Activated CD8-positive, alpha-beta memory T cell treated with anti-CD3 and anti-CD28 coated beads for 48 hours (primary cell): ENCODE measurements at places on chromosomes 1 and 21.

DNA sequence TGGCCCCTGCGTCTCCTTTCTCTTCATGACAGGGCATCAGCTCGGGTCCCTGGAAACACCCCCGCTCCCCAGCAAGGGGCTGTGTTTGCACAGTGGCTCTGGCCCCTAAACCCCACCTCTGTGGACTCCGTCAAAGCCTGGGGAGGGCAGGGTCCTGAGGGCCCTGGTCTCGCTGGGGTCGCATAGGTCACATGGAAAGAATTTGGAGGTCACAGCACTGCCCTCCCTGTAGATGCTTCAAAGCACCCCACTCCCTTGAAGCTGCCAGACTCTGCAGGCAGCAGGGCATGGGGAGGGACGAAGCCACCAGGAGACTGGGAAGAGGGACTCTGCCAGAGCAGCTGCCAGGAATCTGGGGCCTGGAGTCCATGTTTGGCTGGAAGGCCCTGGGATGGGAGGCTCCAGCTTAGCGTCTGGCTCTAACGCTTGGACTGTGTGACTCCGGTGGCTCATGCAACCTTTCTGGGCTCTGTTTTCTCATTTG lies 36.6 kb upstream of the ECE1 start:
- no peak for DNase-seq

- no peak for DNase-seq
These were observed 67.1 kb downstream of the GFI1 start for GRCh38 chr1:92419642-92420041.

- no peak for DNase-seq
These were observed 125.5 kb downstream of the PGBD5 start for GRCh38 chr1:230300322-230301301.

DNA sequence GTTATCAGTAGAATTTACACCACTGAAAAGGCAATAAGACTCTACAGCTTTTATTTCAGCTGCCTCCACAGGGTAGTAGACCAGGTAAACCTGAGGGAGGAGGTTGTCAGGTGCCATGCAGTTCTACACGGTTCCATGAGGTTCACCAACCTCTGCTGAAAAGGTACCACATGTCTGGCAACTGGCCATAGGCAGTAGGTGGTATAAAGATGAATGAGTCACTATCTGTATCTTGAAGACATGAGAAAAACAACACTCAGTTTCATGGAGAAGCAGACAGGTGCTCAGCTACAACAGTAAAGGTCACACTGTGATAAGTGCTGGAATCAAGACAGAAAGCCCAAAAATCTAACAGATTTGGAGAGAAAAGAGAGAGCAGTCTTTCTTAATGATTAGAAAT lies 145.4 kb downstream of the PTGER3 start:
- DNase-seq, result no peak

- DNase-seq, result no peak
These were observed 207.6 kb downstream of the S1PR1 start for GRCh38 chr1:101444381-101444780.
